Mammary epithelial cell (primary cell): ENCODE measurements at places on chromosomes 4 and X. TPM values are rescaled to one million over a fixed set of nuclear protein-coding genes. Genes with fewer than 3 reads are reported as not detected.

Gene LANCL3
- 1.2 TPM for total RNA-seq

DNA sequence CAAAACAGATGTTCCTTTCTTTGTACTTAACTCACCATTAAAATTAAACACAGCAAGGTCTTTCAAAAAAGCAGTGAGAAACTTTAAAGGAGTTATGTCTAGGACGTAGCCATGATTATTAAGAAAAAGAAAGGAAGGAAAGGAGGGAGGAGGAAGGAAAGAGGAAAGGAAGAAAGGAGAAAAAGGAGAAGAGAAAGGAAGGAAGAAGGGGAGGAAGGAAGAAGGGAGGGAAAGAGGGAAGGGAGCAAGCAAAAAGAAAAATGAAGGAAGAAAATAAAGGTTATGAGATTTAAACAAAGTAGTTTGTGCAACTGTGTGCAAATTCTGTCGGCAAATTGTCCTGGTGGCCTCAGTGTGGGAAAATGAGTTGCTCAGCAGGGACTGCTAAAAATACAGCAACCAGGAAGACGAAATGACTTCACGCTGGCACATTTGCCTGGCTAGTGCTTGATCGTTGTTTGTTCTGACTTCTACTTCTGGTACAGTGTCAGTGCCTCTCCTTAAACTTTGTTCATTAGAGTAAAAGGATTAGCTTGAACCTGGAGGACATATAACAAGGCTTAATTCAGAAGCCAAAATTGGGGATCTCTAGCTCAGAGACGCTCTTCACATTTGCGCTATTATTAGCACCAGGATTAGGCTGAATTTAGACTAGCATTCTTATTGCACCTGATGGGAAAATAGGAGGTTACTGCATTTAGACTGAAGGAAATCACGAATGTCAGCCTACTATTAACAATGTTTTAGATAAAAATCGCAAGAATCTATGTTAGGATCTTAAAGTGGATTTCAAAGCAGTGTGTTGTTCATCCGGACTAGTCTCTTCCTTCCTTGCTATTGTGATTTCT, 81.2 kb downstream of the DCK start:
- DNase-seq, result no peak

Gene P2RY8
- not detected in 2 replicates for total RNA-seq

- DNase-seq, result peak; percentile 92
These were observed 60.2 kb downstream of the KCNIP4 start for GRCh38 chr4:21888195-21888976.

DNA sequence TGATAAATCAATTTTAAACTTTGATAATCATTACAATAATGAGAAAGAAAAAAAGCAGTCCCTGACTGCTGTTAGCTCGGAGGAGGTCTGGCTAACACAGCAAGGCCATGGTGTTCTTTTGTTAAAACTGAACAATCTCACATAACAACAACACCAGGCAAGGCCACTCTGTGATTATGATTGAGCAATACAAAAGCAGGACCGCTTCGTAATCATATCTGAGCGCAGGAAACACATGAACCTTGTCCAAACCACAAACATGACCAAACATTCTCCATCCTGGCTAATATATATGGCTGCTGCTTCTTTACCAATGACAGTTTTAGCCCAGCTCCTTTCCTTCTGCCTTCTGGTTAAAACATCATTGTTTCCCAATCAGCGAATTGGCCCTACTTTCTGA, 76.8 kb upstream of the DDX53 start:
- DNase-seq, result peak; percentile 37

DNA sequence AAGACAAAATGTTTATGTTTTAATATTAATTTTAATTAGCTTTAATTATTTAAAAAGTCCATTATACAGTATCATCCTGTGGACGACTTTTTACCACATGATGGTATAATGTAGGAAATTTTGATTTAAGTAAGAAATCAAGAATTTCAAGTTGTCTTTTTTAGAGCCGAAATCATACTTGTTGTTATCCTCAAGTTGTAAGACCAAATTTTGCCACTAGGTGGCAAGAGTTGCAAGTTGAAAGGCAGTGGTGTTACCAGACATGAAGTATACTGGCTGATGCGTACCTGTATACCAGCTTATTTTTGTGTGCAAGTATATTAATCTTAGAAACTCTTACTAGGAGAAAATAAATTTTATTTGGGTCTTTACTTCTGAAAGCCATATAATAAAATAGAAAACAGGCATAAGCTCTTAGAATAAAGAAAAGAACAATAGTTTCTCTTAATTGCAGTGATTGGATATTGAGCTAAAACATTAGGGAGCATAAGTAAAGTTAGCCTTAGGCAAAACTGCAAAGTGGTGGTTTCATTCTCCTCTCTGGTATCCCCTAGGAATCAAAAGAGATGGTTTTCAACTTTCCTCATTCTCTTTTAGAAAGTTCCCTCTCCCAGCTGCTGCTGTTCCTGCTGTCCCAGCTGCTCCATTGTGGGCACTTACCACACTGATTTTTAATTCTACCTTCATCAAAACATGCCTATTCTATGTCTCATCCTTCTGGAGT, 118.0 kb upstream of the WDFY3 start:
- DNase-seq, result peak; percentile 56

Gene AFF2
- 1.5 and 1.8 TPM in 2 replicates for total RNA-seq

Gene CXCL10
- 1.3 TPM in 1 of 2 replicates, not detected in the other for total RNA-seq

GRCh38 chr4:2394528-2394927, 23.9 kb downstream of the ZFYVE28 start:
- no peak for DNase-seq

GRCh38 chr4:185792384-185793115, 19.4 kb downstream of the SORBS2 start:
- peak; percentile 85 for DNase-seq

Gene CXCL1
- 18.7 and 43.3 TPM in 2 replicates for total RNA-seq

Gene MAGEA8
- not detected in 2 replicates for total RNA-seq

DNA sequence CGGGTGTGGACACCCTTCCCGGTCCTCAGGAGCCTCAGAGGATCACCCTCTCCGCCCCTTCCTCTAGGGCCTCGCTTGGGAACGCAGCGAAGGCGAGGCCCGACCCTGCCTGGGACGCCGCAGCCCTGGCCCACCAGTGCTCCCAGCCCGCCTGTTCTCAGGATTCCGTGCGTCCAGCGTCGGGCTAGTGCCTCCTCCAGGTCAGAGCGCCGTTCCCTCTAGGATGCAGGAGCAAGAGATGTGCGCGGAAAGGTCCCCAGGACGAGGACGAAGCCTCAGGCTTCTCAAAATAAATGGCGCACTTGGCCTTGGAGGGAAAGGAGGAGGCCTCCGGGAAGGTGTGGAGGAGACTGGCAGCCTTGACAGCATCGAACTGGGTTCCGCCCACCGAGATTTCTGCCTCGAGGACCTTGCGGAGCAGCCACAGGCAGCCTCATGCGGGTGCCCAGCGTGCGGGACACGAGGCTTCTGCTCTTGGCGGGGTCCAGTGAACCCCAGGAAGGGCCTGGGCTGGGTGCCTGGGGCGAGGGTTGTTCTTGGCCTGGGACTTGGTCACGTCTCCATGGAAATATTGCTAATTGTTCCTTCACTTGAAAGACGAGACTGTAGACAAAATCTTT, 35.1 kb downstream of the PITX2 start:
- no peak for DNase-seq

Gene TLR7
- total RNA-seq, result not detected in 2 replicates

Gene CD40LG
- not detected in 2 replicates for total RNA-seq

Gene ERVMER34-1
- 5.7 TPM for total RNA-seq

DNA sequence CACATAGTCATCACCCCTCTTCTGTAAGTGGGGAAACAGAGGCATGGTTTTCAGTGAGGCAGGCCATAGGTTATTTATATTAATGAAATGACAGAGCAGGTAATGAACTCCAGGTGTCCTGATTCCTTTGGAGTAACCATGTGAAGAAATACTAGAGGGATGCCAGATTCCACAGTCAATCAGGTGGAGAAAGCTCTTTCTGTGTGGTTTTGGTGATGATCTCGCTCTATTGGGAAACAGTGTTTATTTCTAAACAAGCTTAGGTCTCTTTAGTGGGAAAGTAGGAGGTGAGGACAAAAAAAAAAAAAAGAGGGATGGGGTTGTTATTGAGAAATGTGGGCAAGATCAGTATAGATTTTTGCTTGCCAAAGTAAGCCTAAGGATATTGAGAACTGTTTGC, 12.2 kb downstream of the DOCK11 start:
- DNase-seq, result peak; percentile 5

Gene TRIM75
- total RNA-seq, result not detected in 2 replicates

GRCh38 chr4:23153076-23153475, 460.3 kb downstream of the GBA3 start:
- DNase-seq, result no peak

GRCh38 chr4:135548711-135549110, 1347.1 kb upstream of the PABPC4L start:
- no peak for DNase-seq

DNA sequence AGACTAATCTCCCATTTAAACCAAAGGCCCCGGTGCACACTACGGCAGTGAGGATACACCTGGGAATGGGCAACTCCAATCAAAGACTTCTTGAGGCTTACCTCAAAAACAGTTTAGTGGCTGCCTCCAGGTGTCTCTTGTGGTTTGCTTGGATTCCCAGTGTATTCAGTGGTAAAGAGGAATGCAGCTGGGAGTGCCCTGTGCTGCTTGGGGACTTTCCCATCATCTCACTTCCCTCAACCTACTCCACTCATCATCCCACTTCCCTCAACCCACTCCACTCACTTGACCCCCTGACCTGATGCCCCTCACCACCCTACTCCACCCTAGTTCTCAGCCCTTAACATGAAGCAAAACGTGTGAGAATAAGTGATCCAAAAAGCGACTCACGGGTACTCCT, 177.3 kb upstream of the ETNPPL start:
- peak; percentile 79 for DNase-seq

- no peak for DNase-seq
These were observed 1.2 kb upstream of the PRPS2 start for GRCh38 chrX:12789976-12790375.

Gene FAM149A
- total RNA-seq, result 0.94 and 1.6 TPM in 2 replicates

DNA sequence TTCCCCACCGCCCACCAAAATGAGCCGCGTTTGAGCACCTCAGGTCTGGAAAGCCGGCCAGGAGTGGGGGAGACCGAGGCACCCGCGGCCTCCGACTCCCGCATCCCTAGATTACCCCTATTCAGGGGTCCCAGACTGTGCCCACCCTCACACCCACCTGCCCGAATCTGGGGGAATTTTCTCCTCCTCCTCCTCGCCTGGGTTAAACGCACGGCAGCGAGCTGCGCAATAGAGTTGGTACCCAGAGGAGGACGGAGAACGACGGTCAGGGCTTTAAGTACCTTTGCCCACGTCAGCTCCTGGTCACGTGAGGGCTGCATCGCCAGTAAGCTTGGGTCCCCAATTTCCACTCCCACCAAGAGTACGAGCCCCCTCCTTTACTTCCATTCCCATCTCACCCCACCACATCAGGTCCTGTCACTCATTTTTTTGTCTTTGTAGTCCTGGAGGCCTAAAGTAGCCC, at the start of gene ARMCX2:
Gene ARMCX2 (minus strand): TSS at position 250 of the 463 bp plus-strand sequence. CDS start 2,262 bp downstream, outside the sequence.
- no peak for DNase-seq

DNA sequence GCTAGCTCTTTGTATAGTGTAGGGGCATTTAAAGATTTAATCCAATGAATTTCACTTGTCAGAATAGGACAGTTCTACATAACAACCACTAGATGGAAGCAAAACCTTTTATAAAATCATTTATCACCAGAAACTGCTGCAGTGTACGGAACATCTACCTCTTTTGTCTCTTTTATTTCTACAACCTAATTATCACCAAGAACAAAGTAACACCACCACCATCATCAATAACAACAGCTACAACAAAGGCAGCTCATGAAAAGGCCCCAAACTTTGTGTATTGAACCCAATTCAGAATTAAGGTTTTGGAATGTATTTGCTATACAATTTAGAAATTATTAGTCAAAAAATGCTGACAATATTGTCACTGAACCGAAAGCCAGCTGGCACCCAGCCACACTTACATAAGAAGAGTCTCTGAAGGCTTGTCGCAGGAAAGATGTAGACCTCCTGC, 260.9 kb upstream of the RPS6KA3 start:
- DNase-seq, result no peak

DNA sequence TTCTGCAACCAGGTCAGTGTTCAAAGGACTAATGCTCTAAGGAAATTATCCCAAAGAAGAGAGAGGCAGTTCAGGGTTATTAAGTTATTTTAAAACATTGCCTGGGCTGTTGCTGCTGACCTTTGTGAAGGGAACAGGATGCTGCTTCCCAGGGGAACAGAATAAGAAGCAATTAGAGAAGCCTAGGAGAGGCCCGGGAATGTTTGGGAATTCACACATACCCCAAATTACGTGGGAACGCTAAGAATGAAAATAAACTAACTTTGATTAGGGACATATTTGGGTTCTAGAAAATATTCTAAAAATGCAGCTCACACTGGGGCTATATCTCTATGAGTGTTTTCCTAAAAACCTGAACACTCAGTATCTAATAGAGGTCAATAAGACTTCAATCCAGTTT, 243.1 kb upstream of the FTHL17 start:
- DNase-seq, result no peak

Gene P2RY4
- total RNA-seq, result not detected

GRCh38 chr4:94412658-94413038, 39.1 kb upstream of the PDLIM5 start:
- peak; percentile 64 for DNase-seq

DNA sequence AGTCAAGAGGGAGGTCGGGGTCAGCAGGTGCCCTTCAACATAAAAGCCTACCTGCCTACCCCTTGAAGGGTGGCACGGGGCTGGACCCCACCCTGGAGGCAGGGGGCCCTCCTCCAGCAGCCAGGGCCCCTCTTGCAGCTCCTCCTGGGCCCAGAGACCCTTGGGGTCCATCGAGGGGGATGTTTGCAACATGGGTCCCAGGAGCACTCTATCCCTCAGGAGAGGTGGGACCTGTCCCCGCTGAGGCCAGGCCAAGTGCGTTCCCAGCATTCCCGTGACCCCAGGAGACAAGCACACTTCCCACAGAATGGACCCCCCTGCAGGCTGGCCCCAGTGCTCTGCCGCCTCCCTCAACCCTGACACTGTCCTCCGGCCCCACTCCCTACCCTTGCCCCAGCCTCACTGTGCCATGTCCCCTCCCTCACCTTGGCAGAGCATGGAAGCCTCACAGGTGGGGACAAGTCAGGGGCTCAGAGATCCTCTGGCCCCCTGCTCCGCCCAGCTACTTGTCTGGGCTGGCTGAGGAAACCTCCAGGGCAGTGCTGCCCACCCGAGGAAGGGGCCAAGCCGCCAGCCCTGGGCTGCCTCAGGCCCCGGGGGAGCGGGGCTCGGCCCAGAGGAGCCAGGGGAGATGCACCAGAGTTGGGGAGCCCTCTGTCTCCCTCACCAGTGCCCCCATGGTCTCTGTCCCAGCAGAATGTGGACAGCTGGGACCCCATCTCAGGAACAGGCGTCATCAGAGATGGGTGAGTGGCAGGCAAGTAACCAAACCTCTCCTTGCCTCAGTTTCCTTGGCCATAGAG, 2.2 kb downstream of the MXD4 start:
- DNase-seq, result no peak

GRCh38 chrX:140050906-140051305, 85.6 kb upstream of the CXorf66 start:
- DNase-seq, result no peak

Gene OTOP1
- not detected for total RNA-seq

Gene LRRC66
- total RNA-seq, result 0.19 and 0.40 TPM in 2 replicates

Gene MAGEA2B
- not detected in 2 replicates for total RNA-seq

Gene RAB39B
- total RNA-seq, result 2.7 TPM

Gene MGAT4D
- total RNA-seq, result not detected in 2 replicates

DNA sequence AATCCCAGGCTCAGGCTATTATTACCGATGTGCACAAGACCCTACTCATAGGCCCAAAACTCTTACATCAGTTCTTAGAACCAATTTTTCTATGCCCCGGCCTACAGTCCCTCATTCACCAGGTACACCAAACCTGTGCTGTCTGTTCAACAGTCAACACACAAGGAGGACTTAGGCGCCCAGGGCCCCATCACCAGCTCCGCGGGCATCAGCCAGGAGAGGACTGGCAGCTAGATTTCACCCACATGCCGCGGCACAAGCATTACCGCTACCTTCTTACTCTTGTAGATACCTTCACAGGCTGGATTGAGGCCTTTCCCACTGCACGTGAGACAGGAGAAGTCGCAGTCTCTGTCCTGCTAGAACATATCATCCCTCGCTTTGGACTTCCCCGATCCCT, 962.5 kb downstream of the RPA4 start:
- no peak for DNase-seq
